Stimulated activated CD4-positive, alpha-beta T cell treated with anti-CD3 and anti-CD28 coated beads, Interleukin-4, amount 100 ng/mL, for 1 hour (primary cell): ENCODE measurements at places on chromosomes 3 and 15.

GRCh38 chr3:25397150-25397549, 30.9 kb upstream of the RARB start:
- no peak for DNase-seq

- no peak for DNase-seq
Observed at GRCh38 chr3:187900993-187901755, 155.9 kb upstream of the BCL6 start.

GRCh38 chr15:72785432-72785831, 1.9 kb upstream of the ADPGK start:
- DNase-seq = peak; percentile 31

GRCh38 chr15:96273317-96274086, 57.0 kb upstream of the NR2F2 start:
- DNase-seq = peak; percentile 1

DNA sequence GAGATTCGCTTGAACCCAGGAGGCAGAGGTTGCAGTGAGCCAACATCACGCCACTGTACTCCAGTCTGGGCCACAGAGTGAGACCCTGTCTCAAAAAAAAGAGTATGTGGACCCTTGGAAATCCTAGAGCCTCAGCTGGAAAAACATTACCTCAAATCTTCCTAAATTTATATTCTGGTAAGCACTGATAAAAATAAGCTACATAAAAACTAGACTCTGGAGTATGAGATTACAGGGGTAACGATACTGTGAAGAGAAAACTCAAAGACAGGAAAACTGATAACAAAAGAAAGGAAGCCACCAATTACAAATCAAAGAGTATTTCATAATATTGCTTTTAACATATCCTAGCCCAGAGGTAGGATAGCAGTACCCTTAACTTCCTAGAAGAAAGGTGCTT, 30.3 kb downstream of the SETD2 start:
- DNase-seq = no peak

GRCh38 chr3:157465741-157466140, 29.1 kb downstream of the PTX3 start:
- no peak for DNase-seq
